ENCODE measurements at places on chromosomes 5 and 9.

GRCh38 chr9:105854783-105855724, 160.7 kb downstream of the TMEM38B start:
- no peak for DNase-seq

DNA sequence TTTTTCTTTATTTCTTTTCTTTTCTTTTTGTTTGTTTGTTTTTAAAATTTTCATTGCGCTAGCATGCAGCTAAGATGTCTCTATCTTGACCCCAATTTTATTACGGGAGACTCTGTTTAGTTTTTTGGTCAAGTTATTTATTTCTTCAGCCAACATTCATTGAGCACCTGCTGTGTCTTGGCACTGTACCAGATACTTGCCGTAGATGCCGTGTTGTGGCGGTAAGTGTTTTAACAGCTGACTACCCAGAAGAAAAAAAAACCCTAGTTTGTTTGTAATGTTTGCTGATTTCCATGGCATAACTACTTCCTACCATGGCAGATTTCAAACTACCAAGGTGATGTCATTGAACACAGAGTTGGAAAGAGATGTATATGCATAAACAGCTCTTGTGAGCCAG, 65.0 kb downstream of the UGCG start:
- DNase-seq: peak; percentile 35

DNA sequence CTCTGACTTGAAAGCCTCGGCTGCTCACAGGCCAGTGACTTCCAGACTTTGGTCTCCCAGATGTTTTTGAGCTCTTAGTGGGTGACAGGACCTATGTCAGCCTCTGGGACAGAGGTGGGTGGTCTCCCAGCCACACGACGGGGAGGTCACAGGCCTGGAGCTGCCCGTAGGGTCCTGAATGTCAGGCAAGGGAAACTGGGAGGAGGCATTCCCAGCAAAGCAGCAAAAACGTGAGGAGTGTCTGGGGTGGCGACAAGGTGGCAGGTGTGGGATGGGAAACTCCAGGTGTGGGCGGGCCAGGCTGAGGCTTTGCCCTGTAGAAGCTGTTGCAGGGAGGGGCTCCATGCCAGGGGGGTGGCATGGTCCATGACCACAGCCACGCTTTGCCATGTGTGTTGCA, 110.5 kb downstream of the CACNA1B start:
- DNase-seq: no peak

DNA sequence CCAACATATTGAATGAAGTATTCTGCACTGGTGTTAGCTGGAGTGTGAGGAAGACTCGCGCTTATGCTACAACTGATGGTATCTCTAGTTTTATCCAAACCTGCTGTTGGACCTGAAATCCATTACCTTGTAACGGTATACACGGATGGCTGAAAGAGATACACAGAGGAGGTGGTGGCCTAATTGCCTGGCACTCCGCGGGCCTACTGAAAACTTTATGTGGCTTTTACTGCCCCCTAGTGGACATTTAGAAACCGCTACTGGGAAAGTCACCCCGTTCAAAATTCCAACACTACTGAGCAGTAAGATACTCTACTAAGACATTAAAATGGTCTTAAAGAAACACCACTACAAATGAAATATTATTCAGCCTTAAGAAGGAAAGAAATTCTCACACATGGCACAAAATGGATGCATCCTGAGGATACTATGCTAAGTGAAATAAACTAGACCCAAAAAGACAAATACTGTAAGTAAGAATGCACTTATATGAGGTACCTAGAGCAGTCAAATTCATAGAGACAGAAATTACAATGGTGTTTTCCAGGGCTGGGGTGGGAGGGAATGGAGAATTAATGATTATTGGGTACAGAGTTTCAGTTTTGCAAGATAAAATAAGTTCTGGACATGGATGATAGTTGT, 100.4 kb downstream of the TTLL11 start:
- peak; percentile 51 for DNase-seq

GRCh38 chr9:82404196-82404870, 415.8 kb downstream of the SPATA31D1 start:
- DNase-seq: no peak

- DNase-seq: no peak
Measured at GRCh38 chr5:609506-609905, 2.6 kb upstream of the CEP72 start.

DNA sequence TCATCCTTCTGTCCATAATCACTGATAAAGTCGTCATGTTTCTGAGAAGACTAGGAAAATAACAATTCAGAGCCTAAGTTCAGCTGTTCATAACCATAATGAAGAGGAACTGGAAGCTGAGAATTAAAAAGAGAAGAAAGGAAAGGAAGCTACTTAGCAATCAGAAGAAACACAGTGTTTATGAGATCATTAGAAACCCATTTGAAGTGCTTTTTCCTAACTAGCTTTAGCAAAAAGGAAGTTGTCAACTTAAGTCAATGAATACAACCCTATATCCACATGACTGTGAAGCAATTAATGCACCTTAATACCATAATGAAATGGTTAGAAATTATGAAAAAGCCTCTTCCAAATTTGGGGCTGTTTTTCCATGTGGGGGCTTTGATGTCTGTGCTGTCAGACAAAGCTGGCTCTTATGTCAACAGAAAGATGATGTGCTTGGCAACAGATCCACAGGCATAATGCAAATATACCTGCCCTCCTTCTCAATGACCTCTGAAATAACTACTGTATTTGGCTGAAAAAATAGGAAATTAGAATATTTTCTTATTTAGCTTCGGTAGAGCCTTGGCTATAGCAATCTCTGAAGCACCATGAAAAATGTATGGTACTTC, 463.5 kb downstream of the RASEF start:
- DNase-seq: no peak

DNA sequence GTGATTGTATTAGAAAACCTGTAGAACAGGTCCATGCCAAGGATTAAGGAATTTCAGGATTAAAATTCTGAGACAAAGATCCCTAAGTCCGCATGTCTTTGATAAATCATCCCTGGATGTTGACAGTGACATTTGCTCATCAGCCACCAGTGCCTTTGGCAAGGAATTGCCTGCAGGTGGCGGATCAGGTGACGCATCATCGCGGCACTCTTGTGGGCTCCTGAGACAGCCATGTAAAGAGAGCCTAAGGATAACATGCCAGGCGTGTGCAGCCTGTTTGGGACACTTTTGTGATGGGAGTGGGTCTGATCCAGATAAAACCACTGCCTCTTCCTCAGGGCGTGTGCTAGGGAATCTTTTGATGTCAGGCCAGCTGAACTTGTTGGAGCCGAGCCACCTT, 40.6 kb downstream of the ADCY2 start:
- DNase-seq: no peak

- DNase-seq: no peak
Measured at GRCh38 chr9:68925175-68925574, 88.7 kb downstream of the PRKACG start.

GRCh38 chr5:59449905-59450644, 443.5 kb downstream of the PDE4D start:
- DNase-seq: no peak

- no peak for DNase-seq
Measured at GRCh38 chr9:99108131-99108530, 3.2 kb downstream of the TGFBR1 start.

- DNase-seq: no peak
Measured at GRCh38 chr5:29261213-29261612, 1932.3 kb upstream of the CDH6 start.

DNA sequence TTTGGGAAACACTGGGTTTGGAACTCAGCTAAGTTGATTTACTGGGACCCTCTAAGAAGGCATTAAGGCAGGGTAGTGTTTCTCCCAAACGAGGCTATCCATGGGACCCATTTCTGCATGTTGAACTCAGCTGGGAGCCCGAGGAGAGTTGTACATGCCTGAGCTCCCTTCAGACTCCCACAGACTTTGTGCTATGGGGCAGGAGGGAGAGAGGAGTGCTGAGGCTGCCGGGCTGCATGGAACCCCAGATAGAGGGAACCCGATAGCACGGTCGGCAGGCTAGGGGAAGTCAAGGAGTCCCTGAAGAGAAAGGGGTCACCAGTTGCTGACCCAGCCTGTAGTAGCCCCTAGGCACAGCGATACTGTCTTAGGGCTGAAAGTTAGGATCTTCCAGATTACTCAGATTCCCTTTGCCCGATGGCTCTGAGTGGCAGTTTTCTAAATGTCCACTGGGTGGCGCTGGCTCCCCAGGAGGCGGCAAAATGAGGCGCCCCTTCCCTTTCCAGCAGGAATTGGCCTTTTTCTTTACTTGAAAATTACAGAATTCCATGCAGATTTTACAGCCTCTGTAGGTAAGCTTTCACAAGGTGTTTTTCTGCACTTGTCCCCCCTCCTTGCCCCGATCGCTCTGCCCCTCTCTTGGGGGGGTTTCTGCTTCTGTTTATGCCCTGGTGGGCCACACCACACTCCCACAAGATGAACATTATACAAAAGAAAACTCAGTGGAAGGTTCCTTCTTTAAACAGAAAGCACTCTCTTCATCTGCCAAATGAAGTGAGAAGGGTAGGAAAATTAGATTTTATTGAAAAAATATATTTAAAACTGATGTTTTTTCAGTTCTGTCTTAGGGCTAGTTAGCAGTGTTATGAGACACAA, 17.8 kb downstream of the NANS start:
- DNase-seq: peak; percentile 88

DNA sequence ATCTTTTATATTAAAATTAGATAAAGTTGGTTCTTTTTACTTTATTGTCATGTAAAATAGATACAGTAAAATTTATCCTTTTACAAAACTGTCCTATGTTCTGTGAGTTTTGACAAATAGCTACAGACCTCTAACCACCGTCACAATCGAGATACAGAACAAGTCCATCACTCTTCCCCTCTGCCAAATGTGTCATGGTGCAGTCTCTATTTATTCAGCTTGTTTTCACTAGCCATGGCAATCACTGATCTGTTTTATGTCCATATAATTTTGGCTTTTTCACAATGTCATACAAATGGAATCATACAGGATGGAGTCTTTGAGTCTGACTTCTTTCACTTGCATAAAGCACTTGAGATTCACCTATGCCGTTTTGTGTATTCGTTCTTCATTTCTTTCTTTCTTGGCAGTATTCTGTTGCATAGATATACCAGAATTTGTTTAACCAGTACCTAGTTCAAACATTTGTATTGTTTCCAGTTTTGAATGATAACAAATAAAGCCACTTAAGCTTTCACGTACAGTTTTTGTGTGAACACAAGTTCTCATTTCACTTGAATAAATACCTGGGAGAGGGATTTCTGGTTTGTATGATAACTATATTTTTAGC, 273.2 kb upstream of the MPDZ start:
- no peak for DNase-seq

- DNase-seq: no peak
Measured at GRCh38 chr5:65390208-65390607, 91.5 kb downstream of the ADAMTS6 start.

- DNase-seq: no peak
Measured at GRCh38 chr5:89703817-89704216, 705.7 kb downstream of the CETN3 start.

- no peak for DNase-seq
Measured at GRCh38 chr5:2257326-2258244, 374.9 kb upstream of the IRX4 start.

GRCh38 chr5:60504342-60504741, 195.6 kb downstream of the DEPDC1B start:
- DNase-seq: no peak

DNA sequence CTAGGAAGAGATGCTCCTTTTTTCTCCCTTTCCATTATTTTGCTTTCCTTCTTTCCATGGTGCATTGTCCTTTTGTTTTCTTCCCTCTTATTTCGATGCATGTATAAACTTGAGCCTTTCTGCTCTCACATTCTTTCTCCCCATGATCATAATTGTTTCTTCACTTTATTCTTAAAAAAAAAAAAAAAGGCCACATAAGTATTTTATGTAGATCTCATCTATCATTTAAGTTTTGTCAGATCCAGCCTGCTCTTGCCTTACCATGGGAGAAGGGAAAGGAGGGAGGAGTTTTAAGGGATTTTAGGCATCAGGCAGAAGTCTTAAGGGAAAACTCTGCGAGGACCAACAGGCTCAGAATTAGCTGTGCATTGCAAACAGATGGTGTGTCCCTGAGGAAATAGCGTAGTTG, 11.1 kb downstream of the TGFBR1 start:
- no peak for DNase-seq

DNA sequence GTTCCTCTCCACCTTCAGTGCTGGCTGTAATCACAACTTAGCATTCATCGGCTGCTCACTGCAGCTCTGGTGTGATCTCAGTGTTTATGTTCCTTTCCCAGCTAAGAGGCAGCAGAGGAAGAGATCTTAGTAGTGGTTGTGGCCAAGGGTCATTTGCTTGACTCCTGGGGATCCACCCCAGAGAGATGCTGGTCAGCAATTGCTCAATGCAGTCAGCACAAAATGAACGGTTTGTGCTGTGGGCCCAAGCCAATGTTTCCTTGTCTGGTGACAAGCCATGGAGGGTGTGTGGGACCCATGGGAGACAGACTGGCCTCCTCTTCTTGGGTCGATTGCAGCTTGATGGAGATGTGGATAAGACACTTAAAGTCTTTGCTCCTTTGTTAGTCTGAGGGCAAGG, 16.1 kb upstream of the FRMD3 start:
- DNase-seq: no peak

DNA sequence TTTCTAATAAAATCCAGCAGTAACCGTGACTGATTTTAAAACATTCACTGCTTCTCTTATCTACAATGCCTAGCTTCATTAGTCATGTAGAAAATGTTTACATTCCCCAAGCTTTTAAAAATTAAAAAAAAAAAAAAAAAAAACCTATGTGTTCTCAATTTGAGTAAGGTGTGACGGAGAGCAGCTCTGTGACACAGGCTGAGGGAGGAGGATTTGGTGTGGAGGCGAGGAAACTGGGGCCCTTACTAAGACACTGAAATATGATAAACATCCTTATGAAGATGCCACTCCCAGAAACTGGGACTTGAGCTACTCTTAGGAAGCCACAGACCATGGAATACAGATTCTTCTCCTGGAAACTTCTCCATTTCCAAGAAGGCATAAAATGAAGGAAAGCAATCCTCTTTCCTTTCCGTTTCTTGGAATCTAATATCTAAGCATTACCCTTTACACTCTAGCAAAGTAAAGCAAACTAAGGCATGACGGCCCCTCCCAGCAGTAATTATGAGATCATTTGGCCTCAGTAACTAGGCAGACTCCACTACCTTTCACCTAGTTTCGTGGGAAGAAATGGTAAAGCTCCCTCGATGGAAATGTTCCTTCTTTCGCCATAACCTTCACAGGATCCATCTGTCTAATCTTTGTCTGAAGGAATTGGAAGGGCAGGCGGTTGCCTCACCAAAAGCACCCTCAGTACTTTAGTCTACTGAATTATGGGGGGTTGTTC, 23.5 kb downstream of the GRAMD2B start:
- DNase-seq: peak; percentile 63

- DNase-seq: no peak
Measured at GRCh38 chr5:156208271-156208670, 118.7 kb upstream of the SGCD start.

- DNase-seq: no peak
Measured at GRCh38 chr5:133957591-133957990, 10.8 kb downstream of the C5orf15 start.

GRCh38 chr5:139294374-139295165, 1.0 kb downstream of the MATR3 start:
- DNase-seq: peak; percentile 90

- DNase-seq: peak; percentile 25
Measured at GRCh38 chr9:14400658-14400995, 86.7 kb upstream of the NFIB start.

Data from colonic mucosa (tissue), 4 donors.